ENCODE measurements at places on chromosomes 5 and 9.

GRCh38 chr5:94473936-94474335 lies 144.5 kb downstream of the KIAA0825 start:
- DNase-seq = no peak

DNA sequence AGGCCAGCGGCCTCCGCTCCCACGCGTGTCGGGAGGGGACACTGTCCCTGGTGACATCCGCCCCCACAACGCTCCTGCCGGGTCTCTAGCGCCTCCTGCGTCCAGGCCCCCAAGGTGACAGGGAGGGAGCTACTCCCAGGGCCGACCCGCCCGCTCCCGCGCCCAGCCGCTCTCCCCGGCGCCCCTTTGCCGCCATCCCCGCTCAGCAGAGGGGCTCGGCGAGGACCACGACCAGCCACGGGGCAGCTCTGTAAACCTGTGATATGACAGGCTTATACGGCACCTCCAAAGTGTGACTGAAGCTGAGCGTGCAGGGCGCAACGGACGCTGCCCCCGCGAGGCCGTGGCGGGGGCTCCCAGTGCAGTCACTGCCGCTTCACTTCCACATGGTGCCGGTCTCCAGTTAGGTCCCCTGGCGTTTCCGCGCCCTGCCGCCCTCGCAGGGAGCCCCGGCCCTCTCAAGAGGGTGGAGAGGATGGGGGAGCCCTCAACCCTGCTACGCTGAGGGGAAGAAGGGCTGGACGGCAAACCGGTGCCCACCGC lies 978 bp upstream of the ADCY2 start:
- no peak for DNase-seq

- DNase-seq = no peak
Observed at GRCh38 chr9:96391021-96391765, 7.7 kb upstream of the SLC35D2 start.

- no peak for DNase-seq
Observed at GRCh38 chr9:84297162-84297821, 43.3 kb downstream of the SLC28A3 start.

GRCh38 chr9:97980479-97980803 lies 2.7 kb upstream of the ANP32B start:
- no peak for DNase-seq

DNA sequence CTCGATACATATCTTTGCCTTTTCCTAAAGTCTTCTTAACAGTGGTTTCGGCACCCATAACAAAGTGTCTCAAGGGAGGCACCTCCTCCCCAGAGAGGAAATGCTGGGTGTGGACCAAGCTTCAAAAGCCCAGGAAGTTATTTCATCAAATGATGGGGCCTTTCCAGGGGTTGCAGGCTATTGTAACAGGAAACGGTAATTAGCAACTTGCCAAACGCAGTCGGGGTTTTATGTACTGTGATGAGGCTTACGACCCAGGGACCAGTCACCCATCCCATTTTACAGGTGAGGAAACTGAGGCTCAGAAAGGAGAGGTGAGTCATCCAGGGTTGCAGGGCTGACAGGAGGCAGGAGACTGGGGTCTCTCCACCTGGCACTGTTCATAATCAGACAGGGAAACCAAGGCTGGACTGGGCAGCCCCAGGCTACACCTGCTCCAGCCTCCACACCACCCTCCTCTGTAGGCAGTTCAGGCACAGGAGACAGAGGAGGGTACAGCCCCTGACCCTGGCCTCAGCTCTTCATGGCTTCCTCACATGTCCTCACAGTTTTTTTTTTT lies 30.0 kb upstream of the SUSD3 start:
- DNase-seq = peak; percentile 68

- DNase-seq = no peak
Observed at GRCh38 chr5:10518347-10518746, 45.5 kb upstream of the ANKRD33B start.

DNA sequence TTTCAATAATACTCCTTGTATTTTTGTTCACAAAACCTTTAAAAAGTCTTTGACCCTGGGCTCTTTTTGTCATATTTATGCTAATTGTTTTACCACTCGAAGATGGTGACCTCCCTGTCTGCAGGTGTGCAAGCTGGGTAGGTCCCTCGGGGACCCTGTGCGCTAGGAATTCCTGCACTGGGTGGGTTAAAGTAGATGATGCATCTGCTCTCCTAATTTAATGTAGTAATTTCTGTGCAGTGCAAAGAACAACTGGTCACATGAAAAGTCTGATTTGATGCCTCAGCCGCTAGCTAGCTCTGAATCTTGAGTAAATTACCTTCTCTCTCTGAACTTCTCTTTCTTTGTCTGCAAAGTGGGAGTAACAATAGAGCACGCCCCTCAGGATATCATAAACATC lies 139.1 kb upstream of the OTULINL start:
- no peak for DNase-seq

GRCh38 chr5:135141303-135142268 lies 107.6 kb upstream of the PITX1 start:
- DNase-seq = peak; percentile 10

DNA sequence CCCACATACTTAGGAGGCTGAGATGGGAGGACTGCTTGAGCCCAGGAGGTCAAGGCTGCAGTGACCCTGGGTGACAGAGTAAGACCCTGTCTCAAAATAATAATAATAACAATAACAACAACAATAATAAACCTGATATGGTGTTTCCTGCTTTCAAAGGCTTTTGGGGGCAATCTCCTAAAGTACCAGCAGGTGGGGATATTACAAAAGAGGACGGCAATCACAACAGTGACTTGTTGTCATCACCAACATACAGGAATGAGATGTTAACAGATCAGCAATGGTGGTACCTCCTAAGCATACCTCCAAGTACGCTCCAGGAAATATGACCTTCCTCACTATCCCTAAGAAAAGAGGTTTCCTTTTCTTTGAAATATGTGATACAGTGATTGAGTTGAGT lies 91.1 kb upstream of the RNF180 start:
- peak; percentile 68 for DNase-seq

DNA sequence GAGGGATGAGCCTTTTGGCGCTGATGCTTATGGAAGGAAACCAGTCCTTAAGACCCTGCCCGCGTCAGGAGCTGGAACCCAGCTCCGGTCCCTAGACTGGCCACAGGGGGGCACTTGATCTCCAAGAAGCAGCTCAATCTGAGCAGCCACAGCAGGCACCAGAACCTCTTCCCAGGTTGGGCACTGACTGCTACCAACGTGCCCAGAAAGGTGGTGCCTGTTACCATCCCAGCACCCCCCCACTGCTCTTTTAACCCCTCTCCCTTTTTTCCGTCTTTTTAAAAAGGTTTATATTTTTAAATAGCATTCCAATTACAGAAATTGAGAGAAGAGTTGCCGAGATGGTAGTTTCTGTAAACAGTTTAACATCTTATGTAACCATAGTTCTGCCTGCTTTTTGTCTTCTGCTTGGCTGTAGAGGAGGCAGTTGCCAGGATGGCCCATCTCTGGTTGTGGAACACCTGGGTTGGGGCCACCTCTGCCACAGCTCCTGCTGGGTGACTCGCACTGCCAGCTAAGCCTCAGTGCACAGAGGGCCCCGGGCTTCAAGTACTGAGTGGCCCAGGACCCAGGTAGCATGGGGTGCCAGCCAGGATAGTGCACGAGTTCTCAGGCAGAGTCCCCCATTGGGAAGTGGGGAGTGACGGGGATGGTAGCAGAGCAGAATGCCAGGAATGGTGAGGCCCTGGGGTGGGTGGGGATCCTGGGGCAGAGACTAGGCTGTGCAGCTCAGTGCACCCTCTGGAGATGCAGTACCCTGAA lies 62.8 kb downstream of the PFDN1 start:
- peak; percentile 76 for DNase-seq

- DNase-seq = peak; percentile 42
Observed at GRCh38 chr9:2229109-2229721, 214.1 kb downstream of the SMARCA2 start.

DNA sequence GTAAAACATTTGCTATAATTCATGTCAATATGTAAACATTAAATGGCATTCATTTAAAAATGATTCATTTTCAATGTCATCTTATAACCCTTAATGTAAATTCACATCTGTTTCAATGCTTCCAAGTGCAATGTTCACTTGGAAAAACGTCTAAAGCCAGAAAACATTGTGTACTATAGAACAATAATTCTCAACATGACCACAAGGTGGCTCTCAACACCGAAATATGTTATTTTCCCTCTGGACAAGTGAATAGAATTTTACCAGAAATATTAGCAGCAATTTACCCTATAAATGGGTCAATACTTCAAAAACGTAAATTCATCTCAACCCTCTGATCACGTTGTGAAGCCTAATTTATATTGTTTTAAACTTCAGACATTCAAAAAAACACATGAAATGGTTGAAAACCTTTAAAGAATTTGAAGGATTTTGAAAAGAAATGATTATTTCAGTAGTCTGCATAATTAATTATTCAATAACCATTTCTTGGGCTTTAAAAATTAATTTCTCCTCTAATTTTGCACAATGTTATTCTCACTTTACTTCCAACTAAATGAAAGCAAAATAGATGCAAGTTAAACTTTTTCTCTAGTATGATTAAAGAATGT lies 11.0 kb downstream of the CDH10 start:
- peak; percentile 65 for DNase-seq

- DNase-seq = peak; percentile 56
Observed at GRCh38 chr5:91361055-91361701, 21.9 kb downstream of the ARRDC3 start.

DNA sequence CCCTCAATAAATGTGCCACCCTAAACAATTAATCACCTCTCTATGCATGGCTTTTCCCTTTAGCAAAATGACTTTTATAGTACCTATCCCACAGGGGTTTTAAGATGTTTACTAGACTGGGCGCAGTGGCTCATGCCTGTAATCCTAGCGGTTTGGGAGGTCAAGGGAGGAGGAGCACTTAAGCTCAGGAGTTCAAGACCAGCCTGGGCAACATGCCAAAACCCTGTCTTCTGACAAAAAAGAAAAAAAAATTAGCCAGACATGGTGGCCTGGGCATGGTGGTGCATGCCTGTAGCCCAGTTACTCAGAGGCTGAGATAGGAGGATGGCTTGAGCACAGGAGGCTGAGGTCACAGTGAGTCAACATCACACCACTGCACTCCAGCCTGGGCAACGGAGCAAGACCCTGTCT lies 13.5 kb downstream of the SH3TC2 start:
- no peak for DNase-seq

DNA sequence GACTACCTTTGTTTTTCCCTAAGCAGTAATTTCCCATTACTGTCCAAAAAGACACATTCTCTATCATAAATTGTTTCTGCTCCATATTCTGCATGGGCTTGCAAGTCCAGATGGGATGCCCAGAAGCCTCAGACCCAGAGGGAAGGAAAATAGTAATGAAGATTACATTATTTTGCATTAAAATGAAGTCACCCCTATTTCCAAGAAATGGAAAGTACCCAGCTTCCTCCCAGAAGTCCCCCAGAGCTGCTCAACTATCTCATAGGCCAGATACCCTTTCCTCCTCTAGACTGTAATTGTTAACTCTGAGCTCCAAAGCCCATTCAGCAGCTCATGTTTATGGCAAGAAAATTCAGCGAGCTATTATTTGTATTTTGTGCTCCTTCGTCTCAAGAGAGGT lies 159.5 kb downstream of the GLIS3 start:
- no peak for DNase-seq

DNA sequence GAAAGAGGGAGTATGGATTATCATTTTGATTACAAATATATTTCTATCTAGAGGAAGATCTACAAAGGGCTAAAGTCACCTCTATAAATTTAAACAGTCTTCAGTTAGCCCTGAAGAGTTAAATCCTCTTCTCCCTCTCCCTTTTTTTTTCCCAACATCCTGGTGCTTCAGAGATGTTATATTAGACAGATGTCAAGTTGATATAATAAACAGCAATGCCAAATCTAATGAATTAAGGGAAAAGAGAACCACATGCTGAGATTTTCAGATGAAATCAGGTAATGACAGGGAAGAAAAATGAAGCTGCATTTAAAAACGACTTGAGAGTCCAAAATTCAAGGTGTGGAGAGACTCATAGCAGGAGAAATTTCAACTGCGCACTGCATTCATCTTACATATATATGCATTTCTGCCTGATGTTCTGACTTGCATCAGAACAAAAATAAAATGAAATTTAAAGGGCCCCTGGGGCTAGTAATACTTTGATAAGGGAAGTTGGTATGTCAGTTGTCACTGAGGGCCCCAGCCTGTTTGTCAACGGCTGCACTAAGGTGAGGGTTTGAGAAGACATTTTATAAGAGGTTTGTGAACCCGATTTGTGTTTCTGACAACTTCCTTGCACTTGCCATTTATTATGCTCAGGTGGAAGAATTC lies 338.9 kb upstream of the PANK3 start:
- DNase-seq = no peak

GRCh38 chr9:38685535-38685934 lies 34.4 kb downstream of the FAM240B start:
- DNase-seq = no peak

- peak; percentile 55 for DNase-seq
Observed at GRCh38 chr9:134275375-134275774, 50.9 kb upstream of the RXRA start.

- no peak for DNase-seq
Observed at GRCh38 chr5:14732991-14733390, 68.5 kb downstream of the OTULIN start.

GRCh38 chr9:114806526-114806900 lies 674 bp upstream of the TNFSF15 start:
- no peak for DNase-seq

DNA sequence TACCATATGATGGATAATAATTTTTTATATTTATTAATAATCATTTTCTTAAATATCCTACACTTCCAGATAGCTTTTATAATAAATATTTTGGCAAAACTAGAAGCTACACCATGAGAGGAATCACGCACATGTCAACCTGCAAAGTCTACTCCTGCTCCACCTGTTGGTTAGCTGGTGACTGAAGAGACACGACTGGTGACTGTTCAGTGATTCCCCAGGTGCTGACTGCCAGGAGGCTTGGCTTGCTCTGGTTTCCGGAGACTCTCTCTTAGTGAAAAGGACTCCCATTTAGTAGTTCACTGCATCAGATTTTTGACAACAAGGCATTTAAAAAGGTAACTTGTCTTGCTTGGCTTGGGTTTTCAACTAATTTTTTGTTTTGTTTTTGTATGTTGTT lies 20.9 kb downstream of the GZMA start:
- DNase-seq = no peak

DNA sequence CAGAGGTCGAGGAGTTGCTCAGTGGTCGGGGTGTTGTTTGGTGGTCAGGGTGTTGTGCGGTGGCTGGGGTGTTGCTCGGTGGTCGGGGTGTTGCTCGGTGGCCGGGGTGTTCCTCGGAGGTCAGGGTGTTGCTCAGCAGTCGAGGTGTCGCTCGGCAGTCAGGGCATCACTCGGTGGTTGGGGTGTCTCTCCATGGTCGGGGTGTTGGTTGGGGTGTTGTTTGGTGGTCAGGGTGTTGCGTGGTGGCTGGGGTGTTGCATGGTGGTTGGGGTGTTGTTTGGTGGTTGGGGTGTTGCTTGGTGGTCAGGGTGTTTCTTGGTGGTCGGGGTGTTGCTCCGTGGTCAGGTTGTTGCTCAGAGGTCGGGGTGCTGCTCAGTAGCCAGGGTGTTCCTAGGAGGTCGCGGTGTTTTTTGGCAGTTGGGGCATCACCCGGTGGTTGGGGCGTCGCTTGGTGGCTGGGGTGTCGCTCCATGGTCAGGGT lies 11.0 kb upstream of the GPSM1 start:
- DNase-seq = no peak

GRCh38 chr5:140303966-140304365 lies 1.1 kb upstream of the PFDN1 start:
- no peak for DNase-seq
